Caudate nucleus (tissue), 63 donors: ENCODE measurements at places on chromosomes 7 and 10.

- no peak for DNase-seq
Observed at GRCh38 chr7:92489634-92490033, 11.9 kb upstream of the ERVW-1 start.

- DNase-seq: no peak
Observed at GRCh38 chr10:72461085-72461484, 106.4 kb upstream of the DNAJB12 start.

DNA sequence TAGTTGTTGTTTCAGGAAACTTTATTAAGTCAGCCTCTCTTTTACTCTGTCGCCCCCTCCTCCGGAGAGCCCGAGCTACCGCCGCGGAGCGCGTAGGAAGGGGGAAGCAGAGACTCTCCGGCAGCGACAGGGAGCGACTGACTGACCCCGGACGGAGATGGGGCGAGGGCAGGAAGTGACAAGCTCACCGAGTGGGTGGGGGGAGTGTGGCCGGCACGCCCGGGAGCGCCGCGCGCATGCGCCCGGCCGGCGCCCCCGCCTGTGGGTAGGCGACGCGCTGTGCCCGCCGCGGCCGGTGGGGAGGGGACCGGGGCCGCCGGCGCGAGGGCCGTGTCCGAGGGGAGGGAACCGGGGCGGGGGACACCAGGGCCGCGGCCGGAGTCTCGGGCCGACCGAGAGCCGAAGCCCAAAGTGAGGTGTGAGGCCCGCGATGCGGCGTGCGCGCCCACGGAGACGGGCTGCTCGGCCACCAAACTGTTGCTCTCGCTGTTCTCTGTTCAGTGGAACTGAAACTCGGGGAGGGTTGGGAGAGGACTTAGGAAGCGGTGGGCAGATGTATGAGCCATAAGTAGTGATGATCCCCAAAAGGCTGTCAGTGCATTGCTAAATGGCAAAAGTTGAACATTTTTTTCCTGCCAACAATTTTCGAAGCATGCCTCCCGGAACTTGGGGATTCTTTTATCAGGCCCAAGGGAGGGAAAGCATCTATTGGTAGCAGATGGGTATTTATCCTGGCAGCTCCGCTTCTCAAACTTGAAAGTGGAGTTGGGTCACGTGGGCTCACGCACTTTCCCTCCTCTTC lies at the start of gene ZNF800:
Gene ZNF800 (minus strand): TSS at position 143 of the 802 bp plus-strand sequence. CDS start 1,151 bp downstream, outside the sequence.
- DNase-seq: peak; percentile 74

GRCh38 chr7:12110425-12110824 lies 100.7 kb upstream of the TMEM106B start:
- DNase-seq: no peak
